NCI-H1436 (cell line): ENCODE measurements at places on chromosomes 6 and 20.

DNA sequence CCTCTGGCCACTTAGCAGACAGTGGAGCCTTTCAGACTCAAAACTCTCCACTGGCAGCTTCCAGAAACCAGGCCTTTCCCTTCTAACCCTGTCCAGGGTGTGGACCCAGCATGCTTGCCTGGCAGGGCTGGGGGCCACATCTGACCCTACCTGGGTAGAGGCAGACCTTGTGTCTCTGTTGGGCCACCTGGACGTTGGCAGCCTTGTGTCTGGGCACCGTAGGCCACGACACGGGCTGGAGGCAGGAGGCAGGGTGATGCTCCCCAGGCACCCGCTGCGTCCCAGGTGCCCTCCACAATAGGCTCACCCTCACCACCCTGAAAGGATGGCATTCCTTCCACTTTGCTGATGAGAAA lies 67.6 kb downstream of the NOL4L start:
- DNase-seq = no peak

DNA sequence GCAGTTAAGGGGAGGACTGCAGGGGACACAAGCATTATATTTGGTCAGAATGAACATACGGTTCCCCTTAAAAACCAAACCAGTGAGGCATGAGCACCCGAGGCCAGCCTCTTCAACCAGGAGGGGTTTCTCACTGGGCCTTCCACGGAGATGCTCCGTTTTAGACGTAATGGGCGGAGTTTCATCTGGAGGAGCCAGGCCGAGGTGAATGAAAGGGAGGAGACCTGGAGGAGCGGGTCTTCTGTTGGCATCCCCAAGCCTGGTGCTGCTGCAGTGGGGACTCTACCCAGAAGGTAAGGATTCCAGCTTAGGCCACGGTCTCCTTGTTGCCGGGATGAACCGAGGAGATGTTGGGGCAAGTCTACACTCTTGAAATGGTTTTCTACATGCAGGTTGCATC lies 47.4 kb downstream of the ADNP start:
- DNase-seq = no peak

- DNase-seq = no peak
Observed at GRCh38 chr6:152815230-152815872, 64.8 kb downstream of the VIP start.

DNA sequence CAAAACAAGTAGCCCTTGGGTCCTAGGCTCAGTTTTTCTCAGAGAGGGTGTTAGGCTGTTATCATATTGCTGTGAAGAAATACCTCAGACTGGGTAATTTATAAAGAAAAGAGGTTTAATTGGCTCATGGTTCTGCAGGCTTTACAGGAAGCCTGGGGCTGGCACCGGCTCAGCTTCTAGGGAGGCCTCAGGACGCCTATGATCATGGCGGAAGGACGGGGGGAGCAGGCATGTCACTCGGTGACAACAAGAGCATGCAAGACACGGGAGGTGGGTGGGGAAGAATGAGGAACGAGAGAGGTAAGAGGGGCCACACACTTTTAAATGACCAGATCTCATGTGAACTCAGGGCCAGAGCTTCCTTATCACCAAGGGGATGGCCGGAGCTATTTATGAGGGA lies 26.9 kb downstream of the CDH26 start:
- no peak for DNase-seq

- DNase-seq = no peak
Observed at GRCh38 chr6:125066964-125067363, 86.6 kb upstream of the TPD52L1 start.

DNA sequence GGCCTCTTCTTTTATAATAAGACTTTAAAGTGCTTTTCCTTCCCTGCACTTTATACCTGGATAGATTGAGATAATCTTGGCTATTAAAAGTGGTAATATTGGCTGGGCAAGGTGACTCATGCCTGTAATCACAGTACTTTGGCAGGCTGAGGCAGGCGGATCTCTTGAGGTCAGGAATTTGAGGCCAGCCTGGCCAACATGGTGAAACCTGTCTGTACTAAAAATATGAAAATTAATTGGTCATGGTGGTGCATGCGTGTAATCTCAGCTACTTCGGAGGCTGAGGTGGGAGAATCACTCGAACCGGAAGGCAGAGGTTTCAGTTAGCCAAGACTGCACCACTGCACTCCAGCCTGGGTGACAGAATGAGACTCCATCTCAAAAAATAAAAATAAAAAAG lies 197.1 kb upstream of the RGS17 start:
- no peak for DNase-seq

DNA sequence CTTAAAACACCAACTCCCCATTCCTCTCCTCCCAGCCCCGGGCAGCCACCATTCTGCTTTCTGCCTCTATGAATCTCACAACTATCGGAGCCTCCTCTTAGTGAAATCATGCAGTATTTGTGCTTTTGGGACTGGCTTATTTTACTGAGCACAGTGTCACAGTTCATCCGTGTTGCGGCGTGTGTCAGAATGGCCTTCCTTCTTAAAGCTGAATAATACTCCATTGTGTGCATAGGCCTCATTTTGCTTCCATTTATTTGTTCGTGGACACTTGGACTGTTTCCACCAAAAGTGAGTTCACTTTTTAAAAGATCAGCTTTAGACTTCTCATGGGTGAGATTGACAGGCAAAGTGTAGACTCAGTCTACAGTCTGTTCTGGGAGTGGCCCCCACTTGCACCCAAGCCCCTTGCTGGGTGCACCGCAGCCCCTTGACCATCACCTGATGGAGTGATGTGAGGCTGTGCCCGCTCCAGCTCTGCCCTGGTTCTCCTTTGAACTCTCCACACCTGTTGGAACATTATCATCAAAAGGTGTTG lies 12.6 kb downstream of the DUSP22 start:
- DNase-seq = no peak

DNA sequence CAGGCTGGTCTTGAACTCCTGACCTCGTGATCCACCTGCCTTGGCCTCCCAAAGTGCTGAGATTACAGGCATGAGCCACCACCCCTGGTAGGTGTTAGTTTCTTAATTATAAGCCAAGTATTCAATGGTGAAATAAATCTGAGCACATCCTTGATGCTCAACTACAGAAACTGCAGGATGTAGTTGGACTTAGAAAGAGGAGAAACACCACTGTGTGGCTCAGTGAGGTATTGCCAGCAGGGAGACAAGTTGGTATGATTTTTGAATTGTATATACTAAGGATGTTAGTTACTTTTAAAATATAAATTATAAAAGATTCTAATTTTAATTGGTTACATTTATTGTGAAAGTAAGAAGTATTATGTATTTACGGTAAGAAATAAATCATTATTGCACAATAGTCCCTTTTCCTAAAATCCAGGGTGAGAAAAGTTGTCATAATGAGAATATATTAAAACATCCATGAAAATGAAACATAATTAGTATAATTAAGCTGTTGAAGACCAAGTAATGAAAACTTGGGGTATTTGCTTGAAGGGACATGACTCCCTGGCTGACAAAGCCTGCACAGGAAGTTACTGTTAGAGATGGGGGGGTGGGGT lies 17.6 kb downstream of the SLC18B1 start:
- DNase-seq = no peak

GRCh38 chr20:7022597-7022996 lies 255.1 kb downstream of the BMP2 start:
- no peak for DNase-seq

DNA sequence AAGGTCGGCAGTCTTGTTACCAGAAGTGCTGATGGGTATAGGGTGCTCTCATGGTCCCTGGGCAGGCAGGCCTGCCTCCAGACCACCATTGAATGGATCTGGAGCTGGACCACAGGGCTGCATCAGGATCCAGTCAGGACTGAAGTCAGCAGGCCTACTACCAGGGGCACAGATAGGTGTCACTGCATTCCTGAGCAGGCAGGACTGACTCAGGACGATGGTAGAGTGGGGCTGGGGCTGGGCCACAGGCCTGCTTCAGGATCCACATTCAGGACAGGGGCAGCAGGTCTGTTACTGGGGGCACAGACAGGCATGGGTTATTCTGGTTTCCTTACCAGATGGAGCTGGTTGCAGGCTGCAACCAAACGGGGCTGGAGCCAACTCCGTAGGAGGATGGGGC lies 51.4 kb upstream of the MAP3K4 start:
- no peak for DNase-seq

GRCh38 chr20:3367089-3367488 lies 40.4 kb downstream of the DNAAF9 start:
- no peak for DNase-seq

DNA sequence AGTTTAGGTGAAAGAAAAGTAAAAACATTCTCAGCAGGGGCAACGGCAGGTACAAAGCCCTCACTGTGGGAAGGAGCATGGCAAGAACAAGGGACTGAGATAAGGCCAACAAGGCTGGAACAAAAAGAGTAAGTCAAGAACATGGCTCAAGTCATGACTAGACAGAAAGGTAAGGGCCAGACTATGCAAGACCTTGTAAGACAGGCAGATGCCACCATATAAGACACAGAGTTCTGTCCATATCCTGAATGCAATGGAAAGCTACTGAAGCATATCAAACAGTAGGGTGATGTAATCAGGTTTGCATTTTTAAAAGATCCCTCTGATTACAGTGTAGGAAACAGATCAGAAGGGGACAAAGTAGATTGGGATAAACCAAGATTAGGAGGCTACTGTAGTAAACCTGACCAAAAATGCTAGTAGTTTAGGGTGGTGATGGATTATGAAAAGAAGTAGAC lies 5.5 kb downstream of the REV3L start:
- DNase-seq = no peak

DNA sequence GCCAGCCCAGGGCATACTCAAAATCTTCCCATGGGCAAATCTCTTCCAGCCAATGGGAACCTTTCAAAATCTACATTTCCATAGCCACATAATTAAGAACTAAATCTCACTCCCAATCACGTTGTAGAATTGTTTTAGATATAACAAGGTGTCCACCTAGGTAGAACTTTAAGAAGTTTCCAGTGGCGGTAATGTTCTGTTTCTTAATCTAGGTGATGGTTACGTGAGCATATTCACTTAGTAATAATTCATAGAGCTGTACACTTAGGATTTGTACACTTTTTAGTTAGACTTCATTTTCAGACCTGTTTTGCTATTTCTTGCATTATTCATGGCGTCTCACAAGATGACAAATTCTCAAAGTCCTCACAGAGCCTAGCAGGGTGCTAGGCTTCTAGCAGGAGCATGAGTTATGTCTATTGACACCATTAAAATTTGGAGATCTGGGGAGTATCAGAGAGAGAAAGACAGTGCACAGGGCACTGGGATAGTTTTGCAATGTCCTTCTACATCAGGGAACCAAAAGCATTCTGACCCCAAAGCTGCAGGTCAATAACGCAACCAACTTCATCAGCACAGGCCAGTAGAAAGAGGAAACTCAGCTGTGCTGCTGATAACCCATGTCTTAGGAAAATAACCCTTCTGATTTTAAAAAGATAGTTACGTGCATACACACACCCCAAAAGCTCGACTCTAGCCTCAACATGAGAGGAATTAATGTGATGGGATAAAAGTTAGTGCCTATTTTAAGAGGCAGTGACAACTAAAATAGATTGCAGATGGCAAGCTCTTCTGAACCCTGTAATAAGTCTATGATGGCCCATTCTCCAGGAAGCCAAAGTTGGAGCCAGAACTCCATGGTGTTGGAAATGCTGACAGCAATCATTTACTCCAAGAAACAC lies 518.1 kb upstream of the JARID2 start:
- DNase-seq = no peak

DNA sequence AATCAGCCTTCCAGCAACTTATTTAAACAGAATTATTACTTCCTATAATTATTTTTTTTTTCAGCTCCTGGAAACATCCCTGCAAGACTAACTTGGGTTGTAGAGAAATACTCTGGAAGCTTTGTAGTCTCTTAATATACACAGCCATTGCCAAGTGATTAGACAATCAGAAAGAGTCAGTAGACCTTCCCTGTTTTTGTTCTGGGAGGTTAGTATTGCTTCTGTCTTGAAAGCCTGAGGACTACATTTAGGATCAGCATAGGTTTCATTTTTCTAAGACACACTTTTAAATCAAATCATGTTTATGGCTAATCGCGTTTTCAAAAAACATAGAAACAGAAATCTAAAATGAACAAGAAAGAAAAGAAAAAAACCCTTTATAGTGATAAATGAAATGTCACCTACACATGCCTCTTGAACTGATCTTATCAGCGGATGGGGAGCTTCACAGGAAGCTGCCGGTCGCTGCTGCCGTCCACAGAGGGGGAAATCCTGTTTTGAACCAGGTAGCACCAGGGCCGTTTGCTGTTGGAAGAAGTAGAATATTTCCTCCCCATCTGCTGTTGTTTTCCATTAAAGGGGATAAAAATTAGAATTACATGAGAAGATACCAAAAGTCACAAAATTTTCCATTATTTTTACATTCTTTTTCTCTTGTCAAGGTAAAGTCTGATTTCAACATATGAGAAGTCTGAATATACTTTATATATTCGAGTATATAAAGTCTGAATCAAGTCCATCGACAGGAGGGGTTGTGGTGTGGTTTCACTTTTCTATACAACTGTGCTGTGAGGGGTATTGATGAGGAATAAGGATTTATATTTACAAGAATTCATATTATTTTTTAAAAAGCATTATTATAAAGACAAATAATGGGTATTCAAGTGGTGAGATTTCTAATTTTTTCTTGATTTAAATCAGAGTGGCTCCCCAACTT lies 94.6 kb downstream of the ARMC2 start:
- DNase-seq = no peak

GRCh38 chr20:1801929-1802306 lies 93.3 kb upstream of the SIRPA start:
- no peak for DNase-seq

DNA sequence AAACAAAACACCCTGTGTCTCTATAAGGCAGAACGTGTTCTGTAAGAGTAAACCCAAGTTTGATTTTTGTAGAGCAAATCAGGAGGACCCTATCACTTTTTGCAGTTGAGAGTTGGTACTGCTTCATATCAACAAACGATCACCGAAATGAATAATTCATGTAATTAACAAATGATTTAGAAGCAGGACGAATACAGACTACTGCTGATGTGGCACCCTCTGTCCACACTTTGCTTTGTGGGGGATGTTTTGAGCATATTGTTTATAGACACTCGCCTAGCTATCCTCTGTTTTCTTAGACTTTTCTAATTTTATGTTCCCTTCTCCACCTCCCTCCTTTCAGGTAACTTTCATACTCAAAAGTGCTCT lies 1.5 kb downstream of the CD2AP start:
- DNase-seq = no peak

- DNase-seq = no peak
Observed at GRCh38 chr6:13496513-13497190, 9.3 kb upstream of the GFOD1 start.

DNA sequence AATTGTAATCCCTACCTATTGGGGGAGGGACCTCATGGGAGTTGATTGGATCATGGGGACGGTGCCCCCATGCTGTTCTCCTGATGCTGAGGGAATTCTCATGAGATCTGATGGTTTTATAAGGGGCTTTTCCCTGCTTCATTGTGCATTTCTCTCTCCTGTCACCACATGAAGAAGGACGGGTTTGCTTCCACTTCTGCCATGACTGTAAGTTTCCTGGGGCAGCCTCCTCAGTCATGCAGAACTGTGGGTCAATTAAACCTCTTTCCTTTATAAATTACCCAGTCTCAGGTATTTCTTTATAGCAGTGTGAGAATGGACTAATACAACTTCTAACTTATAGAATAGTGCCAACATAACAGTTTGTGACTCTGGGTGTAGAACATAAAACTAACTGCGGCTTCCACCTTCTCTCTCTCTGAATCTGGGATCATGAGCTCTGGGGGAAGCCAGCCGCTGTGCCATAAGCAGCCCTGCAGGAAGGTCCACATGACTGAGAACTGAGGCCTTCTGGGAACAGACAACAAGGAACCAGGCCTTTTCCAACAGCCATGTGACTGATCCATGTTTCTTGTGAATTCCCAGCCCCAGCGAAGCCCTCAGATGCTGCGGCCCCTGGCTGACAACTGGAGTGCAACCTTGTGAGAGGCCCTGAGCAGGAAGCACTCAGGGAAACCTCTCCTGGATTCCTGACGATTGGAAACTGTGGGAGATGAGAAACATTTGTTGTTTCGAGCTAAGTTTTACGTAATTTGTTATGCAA lies 3.4 kb upstream of the HLA-A start:
- no peak for DNase-seq
